ENCODE measurements at places on chromosomes 7 and 10.

DNA sequence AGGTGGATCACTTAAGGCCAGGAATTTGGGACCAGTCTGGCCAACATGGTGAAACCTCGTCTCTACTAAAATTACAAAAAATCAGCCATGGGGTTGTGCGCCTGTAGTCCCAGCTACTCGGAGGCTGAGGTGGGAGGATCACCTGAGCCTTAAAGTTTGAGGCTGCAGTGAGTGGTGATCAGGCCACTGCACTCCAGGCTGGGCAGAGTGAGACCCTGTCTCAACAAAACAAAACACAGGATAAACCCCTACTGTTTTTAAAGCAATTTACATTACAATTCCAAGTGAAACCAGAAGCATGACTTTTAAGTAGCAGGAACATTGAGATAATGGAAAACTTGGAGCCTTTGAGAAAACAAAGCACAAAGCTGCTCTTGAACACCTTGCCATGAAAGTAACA, 92.4 kb upstream of the BTBD16 start:
- no peak for DNase-seq

DNA sequence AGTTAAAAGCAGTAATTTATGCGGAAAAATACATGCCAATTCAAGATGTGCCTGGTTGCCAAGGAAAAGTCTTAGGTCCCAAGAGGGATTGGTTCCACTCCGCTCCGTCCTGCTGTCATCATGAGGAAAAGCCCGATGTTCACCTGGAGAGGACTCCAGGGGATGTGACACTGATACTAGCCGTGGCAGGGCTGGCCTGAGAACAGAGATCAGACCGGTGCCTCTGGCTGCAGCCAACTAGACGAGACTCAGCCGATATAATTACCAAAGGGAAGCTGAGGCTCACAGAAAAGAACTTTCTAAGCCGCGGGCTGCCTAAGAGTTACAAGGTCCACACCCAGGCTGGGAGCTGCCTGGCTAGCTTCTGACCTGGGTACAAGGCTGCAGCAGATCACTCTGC, 81.3 kb upstream of the UNC5B start:
- DNase-seq: no peak

- no peak for DNase-seq
These were observed 207.2 kb upstream of the GPR26 start for GRCh38 chr10:123458933-123459332.

- no peak for DNase-seq
These were observed 173.9 kb upstream of the SP4 start for GRCh38 chr7:21253740-21254687.

GRCh38 chr7:112211348-112211907, 4.9 kb downstream of the ZNF277 start:
- no peak for DNase-seq

GRCh38 chr10:8163824-8164223, 109.3 kb downstream of the GATA3 start:
- DNase-seq: no peak

DNA sequence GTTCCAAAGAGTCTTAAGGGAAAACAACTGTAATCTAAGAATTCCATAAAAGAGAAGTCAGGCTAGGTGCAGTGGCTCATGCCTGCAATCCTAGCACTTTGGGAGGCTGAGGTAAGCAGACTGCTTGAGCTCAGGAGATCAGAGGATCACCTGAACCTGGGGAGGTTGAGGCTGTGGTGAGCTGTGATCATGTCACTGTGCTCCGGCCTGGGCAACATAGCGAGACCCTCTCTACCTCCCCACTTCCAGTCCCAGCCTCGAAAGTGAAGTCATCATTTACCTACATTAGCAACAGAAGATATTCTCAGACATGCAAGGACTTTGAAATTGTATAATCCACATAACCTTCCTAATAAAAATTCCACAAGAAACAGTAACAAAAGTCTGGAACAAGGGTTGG, 129.8 kb upstream of the DNAJB12 start:
- no peak for DNase-seq

GRCh38 chr7:156576216-156577058, 64.1 kb upstream of the RNF32 start:
- no peak for DNase-seq

GRCh38 chr7:106041140-106041717, 70.9 kb downstream of the SYPL1 start:
- no peak for DNase-seq

DNA sequence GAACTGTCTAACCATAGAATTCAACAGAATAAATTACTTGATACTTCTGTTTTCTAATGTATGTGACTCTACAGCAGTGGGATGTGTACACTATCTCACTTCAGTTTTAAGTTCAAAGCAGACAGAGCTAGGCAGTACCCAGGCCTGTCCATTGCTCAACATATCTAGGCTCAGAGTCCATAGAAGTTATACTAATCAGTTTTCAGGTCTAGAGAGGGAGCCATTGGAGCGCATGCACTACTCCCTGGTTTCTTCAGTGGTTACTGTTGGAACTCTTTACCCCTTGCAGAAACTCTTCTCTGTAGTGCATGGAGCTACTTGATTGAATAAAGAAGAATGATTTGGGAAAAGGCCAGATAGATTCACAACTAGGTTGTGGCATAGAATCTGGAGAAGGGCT, 4.4 kb downstream of the CD36 start:
- no peak for DNase-seq

DNA sequence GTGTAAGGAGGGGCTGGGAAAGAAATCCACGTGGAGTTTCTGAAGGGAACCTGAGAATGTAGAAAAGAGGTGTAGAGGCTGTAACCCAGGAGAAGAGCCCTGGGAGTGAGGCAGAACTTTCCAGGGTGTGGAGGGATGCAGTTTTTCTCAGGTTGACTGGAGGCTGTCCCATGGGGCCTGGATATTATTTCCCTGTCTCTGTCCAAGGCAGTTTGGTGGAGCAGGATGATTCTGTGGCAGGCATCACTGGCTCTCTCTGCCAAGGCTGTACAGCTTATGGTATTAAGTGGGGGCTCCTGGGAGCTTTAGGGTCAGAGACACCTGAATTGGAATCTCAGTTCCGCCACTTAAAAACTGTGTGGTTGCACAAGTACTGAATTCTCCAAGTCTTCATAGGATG, 81.6 kb downstream of the CHN2 start:
- DNase-seq: no peak

DNA sequence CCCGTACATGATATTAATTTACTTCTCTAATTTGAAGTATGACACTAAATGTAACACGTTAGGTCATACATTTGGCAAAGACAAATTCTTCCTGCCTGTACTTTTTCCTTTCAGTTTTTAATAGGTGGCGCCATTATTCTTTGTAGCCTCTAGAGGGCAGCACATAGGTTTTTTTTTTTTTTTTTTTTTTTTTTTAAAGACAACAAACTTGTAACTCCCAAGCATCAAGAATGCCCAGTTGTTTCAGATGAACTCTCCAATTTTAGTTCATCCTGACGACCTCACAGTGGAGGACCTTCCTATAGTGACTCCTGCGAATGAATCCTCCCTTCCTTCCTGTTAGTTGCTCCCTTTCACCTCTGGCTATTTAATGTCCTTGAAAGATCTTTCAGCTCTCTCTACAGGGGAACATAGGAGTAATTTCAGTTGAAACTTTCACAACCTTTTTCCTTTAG, 139.3 kb upstream of the HDAC9 start:
- DNase-seq: no peak
